Pulmonary artery endothelial cell (primary cell): ENCODE measurements at places on chromosomes 7 and 10. TPM values are rescaled to one million over a fixed set of nuclear protein-coding genes. Genes with fewer than 3 reads are reported as not detected.

DNA sequence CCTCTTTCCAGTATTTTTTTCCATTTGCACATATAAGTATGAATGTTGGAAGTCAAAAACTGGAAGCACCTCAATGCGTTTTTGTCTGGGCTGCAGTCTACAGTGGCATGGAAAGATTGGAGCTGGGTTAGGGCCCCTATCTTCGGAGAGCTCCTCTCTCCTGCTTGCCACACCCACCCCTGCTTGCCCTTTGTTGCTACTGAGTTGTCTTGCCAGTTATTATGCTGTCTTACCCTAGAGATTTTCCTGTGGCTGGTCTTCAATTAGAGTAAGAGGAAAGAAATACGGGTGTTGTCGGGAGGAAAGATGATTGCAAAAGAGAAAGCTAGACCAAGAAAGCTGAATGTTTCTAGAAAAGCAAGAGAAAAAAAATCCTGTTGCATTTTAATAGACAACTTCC is 228.9 kb upstream of the CELF2 start:
- DNase-seq = no peak

DNA sequence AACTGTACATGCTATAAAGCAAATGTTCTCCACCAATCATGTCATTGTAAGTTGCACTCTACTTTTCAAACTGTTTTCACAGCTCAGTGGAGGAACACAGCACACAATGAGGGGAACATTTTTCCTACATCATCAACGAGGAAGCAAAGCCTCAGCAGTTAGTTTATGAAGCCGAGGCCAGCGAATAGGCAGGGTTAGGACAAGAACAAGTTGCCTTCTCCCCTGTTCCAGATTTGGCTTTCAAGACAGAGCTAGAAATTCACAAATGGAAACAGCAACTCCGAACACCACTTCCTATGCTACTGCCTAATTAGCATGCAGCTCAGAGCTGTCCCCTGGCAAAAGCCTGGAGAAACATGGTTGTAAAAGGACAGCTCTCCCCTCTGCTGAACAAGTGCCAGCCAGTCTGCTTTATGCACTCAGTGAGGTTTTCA is 19.8 kb downstream of the ITGB8 start:
- no peak for DNase-seq

DNA sequence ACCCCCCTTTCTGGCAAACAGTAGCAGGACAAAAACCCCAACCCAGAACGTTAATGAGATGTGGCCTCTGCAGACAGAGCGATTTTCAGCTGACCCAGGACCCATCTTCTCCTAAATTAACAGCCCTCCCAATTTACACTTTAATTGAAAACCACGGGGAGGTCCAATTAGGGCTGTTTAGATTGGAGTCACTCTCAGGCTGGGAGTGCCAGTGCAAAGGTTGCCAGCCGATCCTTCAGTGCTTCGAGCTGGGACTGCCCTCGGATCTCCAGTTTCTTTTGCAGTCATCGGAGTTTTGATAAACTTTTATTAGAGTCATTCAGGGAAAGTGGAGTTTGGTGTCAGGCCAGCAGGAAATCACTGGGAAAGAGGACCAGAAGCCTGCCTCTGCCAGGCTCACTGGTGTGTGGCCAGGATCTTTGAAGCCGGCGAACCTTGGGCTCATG is 108.0 kb downstream of the DOCK1 start:
- DNase-seq = no peak

GRCh38 chr7:46256870-46257661 is 336.0 kb upstream of the IGFBP3 start:
- DNase-seq = no peak

GRCh38 chr7:30036220-30036619 is 8.0 kb downstream of the PLEKHA8 start:
- no peak for DNase-seq

The IFIT3 gene
- 4.8 and 5.1 TPM in 2 replicates for total RNA-seq

The EMX2 gene
- total RNA-seq = not detected in 2 replicates

The IFIT2 gene
- total RNA-seq = 2.2 and 2.7 TPM in 2 replicates

The BAMBI gene
- 3.8 and 4.8 TPM in 2 replicates for total RNA-seq

The OPALIN gene
- total RNA-seq = not detected in 2 replicates

The TDRD1 gene
- not detected in 2 replicates for total RNA-seq

The WDR86 gene
- not detected in 2 replicates for total RNA-seq
